ENCODE measurements at places on chromosomes 2 and 18.

DNA sequence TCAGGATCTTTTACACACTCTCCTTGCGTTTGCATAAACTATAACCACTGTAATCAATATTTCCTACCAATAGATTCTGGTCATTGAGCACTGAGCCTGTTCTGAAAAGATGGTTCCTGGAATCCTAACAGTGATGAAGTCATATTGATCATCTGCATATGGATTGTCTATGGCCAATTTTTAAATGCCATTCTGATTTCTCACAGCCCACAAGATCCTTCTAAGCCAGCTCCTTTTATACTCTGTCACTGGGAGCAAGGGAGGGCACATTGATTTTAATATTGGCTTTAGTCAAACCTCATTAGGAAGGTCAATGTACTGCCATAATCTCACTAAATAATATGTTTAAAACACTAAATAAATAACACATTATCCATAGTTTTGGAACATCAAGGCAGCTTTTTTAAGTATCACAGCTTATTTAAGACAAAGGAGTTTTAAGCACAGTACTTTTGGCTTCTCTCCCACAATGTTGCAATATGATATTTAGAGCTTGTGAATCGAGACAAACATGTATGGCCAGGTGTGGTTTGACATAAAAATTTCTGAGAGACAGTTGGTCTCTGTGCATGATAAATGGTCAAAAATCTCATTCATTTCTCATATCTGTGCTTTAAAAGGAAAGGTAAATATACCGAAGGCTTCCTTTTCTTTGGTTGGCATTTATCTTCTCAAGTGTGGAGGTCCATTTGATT is 267.3 kb downstream of the MTX2 start:
- no peak for DNase-seq

DNA sequence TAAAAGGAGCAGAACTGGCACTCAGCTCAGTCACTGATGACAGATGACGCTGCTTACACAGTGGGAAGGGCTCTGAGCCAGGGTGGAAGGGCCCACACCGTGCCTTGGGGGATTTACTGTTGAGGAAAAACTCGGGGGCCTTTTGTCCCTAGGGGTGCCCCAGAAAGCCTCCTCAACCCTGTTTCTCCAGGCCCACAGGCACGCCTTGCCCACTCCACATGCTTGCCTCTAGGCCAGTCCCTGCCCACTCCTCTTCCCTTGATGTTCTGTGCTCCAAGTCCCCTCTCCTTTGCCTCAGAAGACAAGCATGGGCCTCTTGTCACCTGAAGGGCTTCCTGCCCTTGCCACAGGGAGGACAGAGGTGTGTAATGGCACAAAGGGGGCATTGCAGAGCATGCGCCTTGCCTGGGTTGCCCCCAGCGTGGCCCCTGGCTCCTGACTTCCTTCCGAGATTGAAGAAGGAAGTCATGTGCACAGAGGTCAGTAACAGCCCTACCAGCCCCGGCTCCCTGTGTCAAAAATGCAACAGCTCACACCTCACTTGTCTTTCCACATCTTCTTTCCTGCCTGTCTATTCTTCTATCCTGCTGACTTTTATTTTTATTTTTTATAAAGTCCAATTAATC is 65.1 kb downstream of the LIPG start:
- no peak for DNase-seq

DNA sequence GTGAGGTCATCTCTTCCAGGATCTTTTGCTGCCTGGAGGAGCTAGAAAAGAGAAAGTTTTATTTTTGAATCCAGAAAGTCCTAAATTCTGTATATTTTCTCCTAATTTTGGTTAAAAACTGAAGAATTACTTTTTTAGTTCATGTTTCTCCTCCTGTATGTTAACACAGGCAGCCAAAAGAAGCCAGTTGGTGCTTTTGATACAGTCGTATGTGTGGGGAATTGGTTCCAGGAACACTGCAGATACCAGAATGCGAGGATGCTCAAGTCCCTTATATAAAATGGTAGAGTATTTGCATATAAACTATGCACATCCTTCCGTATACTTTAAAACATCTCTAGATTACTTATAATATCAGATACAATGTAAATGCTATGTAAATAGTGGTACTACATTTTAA is 22.6 kb upstream of the ADAM23 start:
- no peak for DNase-seq

DNA sequence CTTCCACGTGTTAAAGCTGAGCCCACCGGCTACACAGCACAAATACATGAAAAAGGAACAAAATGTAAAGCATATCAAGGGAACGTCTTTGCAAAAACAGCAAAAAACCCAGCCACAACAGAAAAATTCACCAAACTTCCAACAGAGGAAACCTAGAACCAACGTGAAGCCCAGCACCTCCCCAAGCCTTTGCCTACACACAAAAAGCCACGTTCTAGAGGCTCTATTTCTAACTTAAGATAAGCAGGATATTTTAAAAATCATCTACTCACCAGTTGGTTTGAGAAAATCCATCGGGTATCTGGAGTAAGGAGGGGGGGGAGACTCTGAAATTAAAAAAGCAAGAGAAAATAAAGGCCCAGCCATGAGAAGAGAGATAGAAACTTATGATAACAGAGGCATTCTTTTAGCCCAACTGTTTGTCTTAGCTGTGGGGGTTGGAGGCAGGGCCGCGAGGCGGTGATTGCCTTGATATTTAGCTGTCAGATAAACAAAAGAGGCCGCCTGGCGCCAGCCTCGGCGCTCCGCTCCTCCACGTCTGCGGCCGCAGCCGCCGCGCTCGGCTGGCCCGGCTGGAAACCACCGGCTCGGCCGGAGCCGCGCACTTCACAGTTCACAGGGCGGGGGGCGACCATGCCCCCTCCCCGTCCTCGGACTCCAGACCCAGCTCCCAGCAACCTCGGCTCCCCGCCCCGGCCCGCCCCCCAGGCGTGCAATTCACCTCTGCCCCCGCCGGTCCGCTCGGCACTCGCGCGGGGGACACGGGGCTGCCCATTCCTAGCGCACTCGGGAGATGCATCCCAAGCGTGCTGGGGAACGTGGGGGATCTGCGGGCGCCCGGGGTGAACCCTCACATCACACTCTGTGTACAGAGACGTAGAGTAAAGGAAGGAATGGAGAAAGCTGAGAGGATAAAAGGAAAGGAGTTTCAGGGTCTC is 2.4 kb downstream of the SMAD7 start:
- DNase-seq = no peak

- no peak for DNase-seq
Measured at GRCh38 chr18:79540161-79540903, 139.3 kb upstream of the CTDP1 start.

Data from NT2/D1 (cell line).